Head of caudate nucleus (tissue), 42 donors: ENCODE measurements at places on chromosomes 3 and 15.

DNA sequence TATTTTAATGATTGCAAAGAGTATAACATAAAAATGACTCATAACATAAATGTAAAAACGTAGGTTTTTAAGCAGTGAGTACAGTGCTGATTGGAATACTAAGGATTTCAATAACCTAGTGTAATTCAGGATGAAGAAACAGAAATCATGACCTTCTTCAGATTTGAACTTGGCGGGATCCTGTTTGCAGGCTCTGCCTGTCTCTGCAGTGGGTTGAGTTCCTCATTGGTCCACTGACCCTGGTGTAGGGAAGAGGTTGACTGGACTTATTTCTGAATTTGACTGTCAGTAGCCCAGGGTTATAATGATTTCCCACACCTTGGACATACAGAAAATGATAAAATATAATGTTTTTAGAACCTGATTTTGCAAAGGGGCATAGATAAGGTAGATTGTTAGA, 171.7 kb downstream of the FNDC3B start:
- no peak for DNase-seq

- DNase-seq: no peak
Measured at GRCh38 chr3:100662113-100662823, 47.0 kb upstream of the TFG start.

DNA sequence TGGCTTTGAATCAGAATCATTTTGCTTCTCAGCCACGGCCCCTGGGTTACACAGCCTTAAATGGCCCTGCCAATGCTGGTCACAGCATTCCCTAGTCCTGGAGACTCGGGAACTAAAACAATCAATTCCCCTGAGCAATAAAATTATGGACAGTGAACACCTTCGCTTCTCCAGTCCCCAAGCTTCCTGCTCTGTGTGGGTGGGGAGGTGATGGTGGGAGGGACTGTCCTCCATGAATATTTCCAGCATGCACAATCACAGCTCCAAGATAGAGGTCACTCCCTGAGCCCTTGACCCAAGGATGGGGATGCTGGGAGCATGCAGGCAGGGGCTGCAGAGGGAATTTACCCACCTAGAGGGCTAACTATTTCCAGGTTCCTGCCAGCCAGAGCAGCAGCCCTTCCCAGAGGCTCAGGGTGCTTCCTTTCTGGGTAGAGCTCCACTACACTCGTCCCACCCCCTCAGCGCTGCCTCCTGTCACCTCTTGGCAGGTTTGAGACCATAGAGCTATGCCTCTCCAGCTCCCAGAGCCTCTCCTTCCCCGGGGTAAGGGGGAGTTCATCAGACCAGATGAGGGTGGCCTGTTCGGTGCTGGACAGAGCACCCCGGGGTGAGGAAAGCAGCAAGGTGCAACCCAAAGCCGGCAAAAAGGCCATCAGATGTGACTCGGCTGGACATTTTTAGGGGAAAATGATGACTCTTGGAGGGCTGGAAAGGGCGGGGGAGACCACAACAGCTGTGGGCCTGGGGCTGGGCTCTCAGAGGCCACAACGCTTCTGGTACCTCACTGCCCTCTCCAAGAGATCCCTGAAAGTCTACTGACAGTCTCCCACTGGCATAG, 14.5 kb upstream of the CCDC33 start:
- DNase-seq: no peak

GRCh38 chr3:78050276-78051065, 1010.6 kb downstream of the ROBO2 start:
- DNase-seq: no peak

GRCh38 chr3:48023377-48023776, 7.2 kb upstream of the MAP4 start:
- no peak for DNase-seq

GRCh38 chr15:78536134-78536533, 4.1 kb upstream of the PSMA4 start:
- no peak for DNase-seq

- DNase-seq: no peak
Measured at GRCh38 chr3:59422312-59422711, 372.5 kb upstream of the CFAP20DC start.

DNA sequence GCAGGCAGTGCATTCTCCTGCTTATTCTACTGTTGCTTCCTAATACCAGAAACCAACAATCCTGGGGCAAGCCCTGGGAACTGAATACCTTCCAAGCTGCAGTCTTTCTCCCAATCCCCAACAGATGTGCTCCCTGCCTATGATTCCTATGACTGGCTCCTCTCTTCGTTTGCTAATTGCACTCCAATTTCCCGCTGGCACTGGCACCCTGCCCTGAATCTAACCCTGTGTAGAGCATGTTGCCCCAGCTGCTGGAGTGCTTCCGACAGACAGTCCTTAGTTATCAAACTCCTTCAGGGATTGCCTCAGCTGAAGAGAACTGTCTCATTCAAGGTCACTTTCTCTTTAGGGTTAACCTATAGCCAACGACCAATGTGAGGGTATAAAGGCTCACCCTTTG, 214.1 kb downstream of the NECTIN3 start:
- DNase-seq: peak; percentile 30

GRCh38 chr3:24086206-24086605, 141.1 kb downstream of the NR1D2 start:
- no peak for DNase-seq
